ENCODE measurements at places on chromosomes 2 and 18.
A peak's percentile ranks its signal among the peaks of the same experiment; 100 is the strongest.

- no peak for DNase-seq
Observed at GRCh38 chr18:66734451-66734850, 130.6 kb upstream of the CDH19 start.

DNA sequence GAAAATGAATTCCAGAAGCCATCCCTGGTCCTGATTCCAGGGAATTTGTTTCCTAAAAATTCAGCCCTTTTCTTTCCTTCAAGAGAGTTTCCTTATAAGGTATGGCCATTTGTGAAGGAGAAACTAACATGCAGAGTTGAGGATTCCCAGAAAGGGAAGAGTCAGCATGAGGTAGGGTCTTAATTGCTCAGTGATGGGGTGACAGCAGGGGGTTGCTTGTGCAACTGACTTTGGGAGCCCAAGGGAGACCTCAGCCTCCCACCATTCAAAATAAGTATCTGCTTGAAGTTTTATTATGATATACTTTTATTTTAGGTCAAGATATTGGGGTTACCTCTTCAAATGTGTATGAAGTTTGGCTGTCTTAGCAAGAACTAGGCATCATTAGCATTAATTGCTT, 74.9 kb upstream of the CELF4 start:
- no peak for DNase-seq

GRCh38 chr18:3150274-3150673, 69.5 kb downstream of the MYOM1 start:
- no peak for DNase-seq

- DNase-seq, result peak; percentile 19
Observed at GRCh38 chr2:220556658-220557057, 929.2 kb downstream of the SLC4A3 start.

GRCh38 chr2:136049991-136050920, 64.8 kb upstream of the DARS1 start:
- DNase-seq, result no peak

GRCh38 chr2:88212251-88212790, 42.2 kb downstream of the THNSL2 start:
- DNase-seq, result peak; percentile 40

GRCh38 chr2:64913357-64913869, 75.8 kb upstream of the SLC1A4 start:
- no peak for DNase-seq

GRCh38 chr2:159605441-159606178, 10.7 kb downstream of the BAZ2B start:
- no peak for DNase-seq

All from adipocyte (in vitro differentiated cells).